ENCODE measurements at places on chromosomes 4 and X.

GRCh38 chr4:56981795-56982201 lies 3.1 kb downstream of the POLR2B start:
- DNase-seq, result no peak

GRCh38 chr4:31787701-31788100 lies 1067.5 kb downstream of the PCDH7 start:
- no peak for DNase-seq

- DNase-seq, result no peak
Measured at GRCh38 chrX:46703980-46704379, 54.9 kb downstream of the SLC9A7 start.

DNA sequence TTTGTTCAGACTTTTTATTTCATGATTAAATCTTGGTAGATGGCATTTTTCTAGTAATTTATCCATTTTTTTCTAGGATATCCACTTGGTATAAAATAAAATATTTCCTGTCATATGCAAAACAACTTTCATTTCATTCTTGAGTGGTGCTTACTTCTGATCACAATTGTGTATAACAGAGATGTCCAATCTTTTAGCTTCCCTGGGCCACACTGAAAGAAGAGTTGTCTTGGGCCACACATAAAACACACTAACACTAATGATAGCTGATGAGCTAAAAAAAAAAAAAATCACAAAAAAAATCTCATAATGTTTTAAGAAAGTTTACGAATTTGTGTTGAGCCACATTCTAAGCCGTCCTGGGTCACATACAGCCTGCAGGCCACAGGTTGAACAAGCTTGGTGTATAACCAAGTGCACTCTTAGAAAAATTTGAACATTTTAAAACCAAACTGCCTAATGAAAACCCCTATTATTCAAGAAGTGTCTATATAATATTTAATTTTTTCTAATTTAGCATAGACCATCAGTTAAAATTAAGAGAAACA lies 41.3 kb upstream of the SPP1 start:
- DNase-seq, result no peak

GRCh38 chr4:7769396-7770223 lies 170.1 kb downstream of the AFAP1 start:
- no peak for DNase-seq

GRCh38 chr4:5955856-5956255 lies 62.4 kb downstream of the C4orf50 start:
- no peak for DNase-seq
